Kasumi-1 (cell line): ENCODE measurements at places on chromosomes 16 and 17.

DNA sequence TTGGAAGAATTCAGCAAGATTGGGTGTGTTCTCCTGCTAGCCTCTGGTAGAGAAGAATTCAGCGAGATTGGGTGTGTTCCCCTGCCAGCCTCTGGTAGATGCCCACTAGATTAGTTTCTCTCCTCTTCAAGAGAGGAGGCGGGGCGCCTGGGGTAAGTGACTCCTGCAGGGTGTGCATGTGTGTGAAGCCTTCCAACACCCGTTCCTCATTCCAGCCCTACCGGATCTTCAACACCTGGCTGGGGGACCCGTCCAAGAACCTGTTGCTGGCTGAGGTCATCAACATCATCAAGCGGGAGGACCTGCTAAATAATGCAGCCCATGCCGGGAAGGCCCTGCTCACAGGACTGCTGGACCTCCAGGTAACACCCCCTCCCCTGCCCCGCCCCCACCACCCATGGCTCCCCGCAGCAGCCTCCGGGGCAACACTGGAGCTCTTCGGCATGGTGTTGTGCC is 21.3 kb downstream of the TMEM186 start:
- DNase-seq = no peak

- DNase-seq = no peak
These were observed 84.7 kb downstream of the LMF1 start for GRCh38 chr16:886084-886543.

DNA sequence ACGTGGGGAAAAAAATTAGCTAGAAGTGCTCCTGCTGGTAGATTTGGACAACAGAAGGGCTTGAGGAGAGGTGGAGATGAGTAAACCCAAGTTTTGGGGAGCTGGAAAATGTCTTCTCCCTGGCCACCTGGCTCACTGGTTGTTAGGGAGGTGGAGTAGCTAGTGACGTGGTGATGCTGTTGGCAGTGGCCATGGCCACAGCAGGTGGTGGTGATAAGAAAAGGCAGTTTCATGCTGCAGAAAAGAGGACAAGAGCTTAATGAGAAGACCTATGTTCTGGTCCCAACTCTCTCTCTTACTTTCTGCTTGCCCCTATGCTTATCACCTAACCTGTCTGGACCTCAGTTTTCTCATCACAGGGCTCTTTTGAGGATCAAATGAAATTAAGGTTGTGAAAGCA is 223.5 kb upstream of the N4BP1 start:
- no peak for DNase-seq

DNA sequence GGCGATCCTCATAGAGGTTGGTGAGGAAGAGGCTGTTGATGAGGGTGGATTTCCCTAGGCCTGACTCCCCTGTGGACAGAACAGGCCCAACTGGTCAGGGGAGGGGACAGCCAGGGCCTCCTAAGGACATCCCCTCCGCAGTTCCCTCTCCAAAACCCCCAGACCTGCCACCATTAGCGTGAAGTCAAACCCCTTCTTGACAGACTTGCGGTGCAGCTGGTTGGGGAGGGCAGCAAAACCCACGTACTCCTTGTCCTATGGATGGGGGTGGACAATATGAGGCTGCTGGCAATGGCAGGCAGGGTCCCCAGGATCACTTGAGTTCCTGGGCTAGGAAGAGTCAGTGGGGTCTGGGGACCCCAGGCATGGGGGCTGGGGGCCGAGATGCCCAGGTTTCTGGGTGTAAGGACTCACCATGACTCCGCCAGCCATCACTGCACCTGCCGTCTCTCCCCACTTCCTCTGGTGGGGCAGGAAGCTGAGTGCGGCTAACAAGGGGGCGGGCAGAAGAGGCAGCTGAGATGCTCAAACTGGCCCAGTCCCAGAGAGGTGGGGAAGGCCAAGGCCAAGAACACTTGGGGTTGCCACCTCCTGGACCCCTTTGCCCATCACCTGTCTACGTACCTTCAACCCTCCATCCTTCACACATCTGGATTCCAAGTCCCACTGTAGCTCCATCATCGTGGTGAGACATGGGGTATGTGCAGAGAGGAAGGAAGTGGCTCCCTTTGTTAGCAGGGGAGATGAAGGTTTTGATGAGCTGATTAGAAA is at the start of gene SEPTIN1:
TSS of gene SEPTIN1 (minus strand) at position 451 of the 771 bp plus-strand sequence. CDS start at position 432, 19 bp downstream.
- DNase-seq = no peak

GRCh38 chr16:65119901-65120401 is 1.9 kb downstream of the CDH11 start:
- no peak for DNase-seq

DNA sequence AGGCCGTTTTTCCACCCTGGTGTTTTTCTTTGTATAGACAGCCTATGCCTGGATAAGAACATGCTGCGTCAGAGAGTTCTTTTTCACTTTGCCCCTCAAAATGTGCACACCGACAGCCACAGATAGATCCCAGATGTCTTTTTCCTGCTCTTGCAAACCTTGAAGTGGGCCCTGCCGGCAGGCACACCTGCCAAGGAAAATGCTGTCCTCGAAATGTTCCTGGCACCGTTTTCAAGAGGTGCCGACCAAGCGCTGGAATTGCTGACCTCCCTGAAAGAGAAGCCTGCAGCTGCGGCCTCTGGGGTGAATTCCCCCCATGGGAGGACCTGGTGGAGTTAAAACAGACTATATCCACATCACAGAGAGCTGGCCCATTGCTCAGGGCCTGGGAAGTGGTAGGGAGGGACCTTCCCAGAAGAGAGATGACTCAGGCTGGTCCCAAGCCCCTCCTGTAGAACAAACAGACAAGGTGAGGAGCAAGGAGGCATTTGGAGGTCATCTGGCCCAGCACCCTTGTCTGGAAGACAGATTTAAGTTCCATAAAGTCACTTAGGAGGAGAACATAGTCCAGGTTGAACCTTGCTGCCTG is 668.1 kb downstream of the MAF start:
- DNase-seq = no peak

- no peak for DNase-seq
These were observed 12.8 kb downstream of the SLC7A6OS start for GRCh38 chr16:68297908-68298307.

DNA sequence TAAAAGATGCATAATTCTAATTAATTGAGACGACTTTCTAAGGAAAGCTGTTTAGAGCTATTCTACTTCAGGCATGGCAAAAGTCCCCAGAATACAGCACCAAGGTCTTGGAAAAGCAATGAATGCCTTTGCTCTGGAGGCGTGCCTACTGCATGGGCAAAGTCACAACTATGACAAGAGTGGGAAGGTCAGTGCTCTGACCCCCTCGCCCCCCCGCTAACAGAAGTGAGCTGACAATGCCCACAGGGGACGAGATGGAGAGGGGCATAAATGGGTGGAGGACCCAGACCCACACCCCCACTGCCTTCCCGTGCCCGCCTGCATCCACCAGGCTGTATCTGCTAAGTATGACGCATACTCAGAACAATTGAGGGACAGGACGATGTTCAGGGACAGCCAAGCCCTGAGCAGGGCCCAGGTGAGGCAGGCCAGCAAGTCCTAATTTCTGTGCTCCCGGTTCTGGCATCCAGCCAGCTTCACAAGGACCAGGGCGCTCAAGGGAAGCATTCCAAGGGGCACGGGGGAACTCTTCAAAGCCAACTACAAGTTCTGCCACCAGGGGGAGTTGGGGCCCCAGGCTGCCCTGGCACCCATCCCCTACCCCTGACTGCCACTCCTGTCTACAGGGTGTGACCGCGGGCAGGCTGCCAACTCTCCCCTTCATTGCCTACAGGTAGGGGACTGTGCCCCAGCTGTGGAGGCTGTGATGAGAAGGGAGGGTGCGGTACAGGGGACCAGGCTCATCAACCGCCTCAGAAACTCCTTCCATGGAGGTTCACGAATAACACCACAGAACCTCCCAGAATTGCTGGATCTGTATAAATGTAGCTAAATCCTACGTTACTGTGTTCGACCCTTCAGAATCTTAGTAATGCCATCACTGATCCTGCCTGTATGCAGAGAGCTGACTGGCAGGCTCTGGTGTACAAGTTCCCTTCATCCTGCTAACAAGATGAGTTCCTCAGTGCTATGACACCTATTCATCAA is 20.8 kb downstream of the NPRL3 start:
- no peak for DNase-seq

- no peak for DNase-seq
These were observed 319.5 kb upstream of the SOX9 start for GRCh38 chr17:71801301-71801700.

DNA sequence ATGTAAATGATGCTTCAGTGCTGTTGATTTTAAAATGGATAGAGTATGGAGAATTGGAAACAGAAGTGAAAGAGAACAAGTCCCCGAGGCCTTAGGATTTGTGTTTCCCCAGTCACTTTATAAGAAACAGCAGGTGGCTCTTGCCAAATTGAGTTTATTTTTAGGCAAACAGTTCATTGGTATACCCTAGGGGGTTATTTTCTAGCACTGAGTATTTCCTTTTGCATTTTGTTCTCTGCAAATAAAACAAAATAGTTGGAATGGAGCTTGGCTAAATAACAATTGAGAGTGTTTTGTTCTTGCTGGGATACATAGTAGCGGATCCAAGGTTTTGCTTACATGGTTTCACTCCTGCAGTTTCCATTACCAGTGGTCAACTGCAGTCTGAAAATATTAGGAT is 591.1 kb upstream of the C16orf82 start:
- no peak for DNase-seq

DNA sequence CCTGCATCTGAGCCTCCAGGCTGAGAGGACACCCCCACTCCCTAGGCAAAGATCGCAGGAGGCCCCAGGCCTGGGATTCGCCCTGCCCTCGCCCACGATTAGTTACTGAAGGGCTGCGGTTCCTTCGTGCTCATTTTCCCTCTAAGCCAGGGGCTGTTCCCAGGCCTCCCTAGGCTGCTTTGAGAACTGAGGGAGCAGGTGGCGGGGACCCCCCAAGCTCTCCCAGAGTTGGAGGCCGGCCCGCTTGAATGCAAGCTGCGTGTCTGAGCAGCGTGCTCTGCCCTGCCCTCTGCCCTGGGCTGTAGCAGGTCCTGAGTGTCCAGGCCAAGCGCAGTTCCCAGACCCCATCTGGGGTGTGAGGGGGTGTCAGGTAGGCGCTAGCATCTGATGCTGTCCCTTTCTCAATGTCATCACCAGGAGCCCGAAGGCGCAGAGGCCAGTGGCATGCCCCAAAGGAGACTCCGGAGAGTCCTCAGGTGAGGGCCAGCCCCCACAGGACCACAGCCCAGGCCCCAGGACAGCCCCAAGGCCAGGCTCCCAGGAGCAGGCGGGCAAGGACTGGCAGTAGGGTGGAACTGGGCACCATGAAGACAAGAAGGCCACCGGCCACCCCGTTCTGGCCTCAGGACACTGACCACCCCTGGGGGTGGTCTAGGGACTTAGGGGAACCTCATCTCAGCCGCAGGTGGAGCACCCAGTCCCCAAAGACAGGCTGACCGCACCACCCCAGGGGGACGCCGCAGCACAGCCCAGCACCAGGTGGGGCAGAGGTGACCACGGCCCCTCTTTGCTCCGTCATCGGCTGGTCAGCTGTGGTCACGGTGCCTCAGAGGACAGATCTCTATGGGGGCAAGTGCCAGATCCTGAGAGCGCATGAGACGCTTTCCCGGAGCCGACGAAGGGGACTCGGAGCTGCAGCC is 14.6 kb downstream of the ENDOV start:
- DNase-seq = no peak

- no peak for DNase-seq
These were observed 8.7 kb downstream of the CCDC47 start for GRCh38 chr17:63764716-63765115.

DNA sequence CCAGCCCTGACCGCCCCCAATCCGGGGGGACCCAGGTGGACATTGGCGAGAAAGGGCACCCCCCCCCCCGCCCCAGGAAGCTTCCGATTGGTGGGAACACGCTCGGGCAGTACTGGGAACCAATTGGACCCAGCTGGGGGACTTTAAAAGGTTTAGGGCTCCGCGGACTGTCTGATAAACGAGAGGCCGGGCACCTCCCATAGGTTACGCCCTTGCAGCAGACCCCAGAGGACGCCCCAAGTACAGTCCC is 245 bp downstream of the TMEM256 start:
- peak; percentile 41 for DNase-seq

GRCh38 chr17:12310811-12311210 is 290.1 kb downstream of the MAP2K4 start:
- no peak for DNase-seq

DNA sequence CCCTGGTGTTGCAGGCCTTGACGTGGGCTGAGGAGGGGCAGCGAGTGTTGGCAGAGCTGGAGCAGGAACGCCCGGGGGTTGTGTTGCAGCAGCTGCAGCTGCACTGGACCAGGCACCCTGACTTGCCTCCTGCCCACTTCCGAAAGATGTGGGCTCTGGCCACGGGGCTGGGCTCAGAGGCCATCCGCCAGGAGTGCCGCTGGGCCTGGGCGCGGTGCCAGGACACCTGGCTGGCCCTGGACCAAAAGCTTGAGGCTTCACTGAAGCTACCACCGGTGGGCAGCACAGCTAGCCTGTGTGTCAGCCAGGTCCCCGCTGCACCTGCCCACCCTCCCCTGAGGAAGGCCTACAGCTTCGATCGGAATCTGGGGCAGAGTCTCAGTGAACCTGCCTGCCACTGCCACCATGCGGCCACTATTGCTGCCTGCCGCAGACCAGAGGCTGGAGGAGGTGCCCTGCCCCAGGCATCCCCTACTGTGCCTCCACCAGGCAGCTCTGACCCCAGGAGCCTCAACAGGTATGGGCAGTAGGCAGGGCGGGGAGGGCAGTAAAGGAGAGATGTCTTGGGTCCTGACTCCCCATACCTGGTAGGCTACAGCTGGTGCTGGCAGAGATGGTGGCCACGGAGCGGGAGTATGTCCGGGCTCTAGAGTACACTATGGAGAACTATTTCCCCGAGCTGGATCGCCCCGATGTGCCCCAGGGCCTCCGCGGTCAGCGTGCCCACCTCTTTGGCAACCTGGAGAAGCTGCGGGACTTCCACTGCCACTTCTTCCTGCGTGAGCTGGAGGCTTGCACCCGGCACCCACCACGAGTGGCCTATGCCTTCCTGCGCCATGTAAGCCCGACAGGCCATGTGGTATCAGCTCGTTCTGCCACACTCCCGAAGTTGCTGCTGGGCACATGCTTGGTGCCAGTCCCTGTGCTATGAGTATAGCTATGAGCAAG is 5.6 kb downstream of the PLEKHG4 start:
- no peak for DNase-seq

DNA sequence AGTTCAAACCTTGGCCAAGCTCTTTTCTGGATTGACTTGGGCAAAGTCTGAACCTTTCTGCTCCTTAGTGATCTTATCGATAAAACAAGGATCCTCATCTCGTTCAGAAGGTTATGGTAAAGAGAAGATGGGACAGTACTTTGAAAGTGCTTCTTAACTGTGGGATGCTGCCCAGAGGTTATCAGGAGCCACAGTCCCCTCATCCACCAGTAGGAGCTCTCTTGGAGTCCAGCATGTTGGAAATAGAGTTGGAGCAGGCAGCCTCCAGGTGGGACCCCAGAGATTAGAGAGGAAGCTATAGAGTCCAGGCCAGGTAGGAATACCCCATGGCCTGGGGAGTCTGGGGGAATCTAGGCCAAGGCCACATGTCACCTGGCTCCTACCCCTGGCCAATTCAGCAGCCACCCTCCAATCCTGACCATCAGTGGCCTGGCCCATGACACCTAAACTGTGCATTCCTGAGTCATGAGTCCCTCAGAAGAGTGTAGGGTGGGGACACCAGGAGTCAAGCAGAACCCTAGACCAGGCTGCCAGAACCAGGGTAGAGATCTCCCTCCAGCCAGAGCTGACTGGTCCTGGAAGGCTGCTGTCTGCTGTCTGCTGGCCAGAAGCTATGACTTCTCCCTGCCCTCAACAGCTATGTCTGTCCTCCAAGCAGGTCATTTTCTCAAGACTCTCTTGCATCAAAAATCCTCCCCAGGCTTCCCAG is 144.3 kb downstream of the AIPL1 start:
- DNase-seq = no peak
